ENCODE measurements at places on chromosomes 6 and 20. TPM values are rescaled to one million over a fixed set of nuclear protein-coding genes. Genes with fewer than 3 reads are reported as not detected.

SPAG4 gene
- 3.5 TPM for total RNA-seq

DNA sequence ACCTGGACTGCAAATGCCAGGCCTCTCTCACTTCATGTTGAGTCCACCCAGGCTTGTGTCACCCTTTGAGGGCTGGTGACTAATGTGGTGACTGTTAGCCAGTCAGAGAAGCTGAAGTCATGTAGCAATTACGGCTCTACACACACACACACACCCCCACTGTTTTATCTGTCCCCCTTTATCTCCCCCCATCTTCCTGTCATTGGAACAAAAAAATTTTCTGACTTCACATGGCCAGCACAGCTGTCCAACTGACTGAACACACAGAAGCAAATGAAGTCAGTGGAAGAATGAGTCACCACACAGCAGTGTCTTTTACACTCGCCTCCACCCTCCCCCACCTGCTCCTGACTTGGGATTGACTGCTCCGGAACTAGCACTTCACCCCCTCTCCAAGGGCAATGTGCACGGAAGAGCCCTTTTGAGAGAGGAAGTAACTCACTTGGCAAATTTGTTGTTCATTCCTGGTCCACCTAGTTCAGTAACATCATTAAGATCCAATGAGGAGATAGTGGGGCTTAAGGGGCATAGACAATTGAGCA lies 198.0 kb downstream of the RNF144B start:
- H3K4me1 ChIP-seq = no peaks in the 10 kb centered on the region
- no peak overlapping the region for H3K4me3 ChIP-seq
- DNase-seq = no peak
- H3K27me3 ChIP-seq = no peaks in the 10 kb centered on the region
- no peak overlapping the region for H3K27ac ChIP-seq
- no peaks in the 10 kb centered on the region for H3K36me3 ChIP-seq

DNA sequence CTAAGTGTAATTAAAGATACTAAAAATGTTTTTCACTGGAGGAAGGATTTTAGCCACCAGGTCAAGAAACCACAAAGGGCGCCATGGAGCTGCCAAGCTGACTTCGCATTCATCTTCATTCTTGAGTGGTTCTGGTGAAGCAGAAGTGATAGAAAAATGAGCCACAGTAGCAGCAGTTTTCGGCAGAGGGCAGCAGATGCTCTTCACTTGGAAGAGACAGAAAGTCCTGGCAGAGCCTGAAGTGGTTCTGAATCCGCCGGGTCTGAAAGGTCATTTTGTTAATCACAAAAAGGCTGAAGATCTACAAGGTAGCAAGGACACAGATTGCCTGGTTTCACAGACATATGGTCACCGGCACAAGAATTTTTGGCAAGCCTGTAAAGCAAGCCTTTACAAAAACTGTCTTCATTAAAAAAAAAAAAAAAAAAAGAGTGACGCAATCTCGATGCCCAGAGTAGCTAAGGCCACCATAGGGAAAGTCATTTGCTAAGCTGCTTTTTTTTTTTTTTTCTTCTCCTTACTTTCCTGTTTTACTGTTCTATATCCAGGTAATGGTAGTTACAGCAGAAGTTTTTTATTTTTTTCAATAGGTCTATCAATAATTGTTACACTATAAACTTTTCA lies 345.1 kb upstream of the AGPAT4 start:
- no peak overlapping the region for H3K27ac ChIP-seq
- no peaks in the 10 kb centered on the region for H3K27me3 ChIP-seq
- H3K4me3 ChIP-seq = no peak overlapping the region

GRCh38 chr20:10423735-10424134 lies 10.3 kb downstream of the MKKS start:
- H3K27me3 ChIP-seq = no peaks in the 10 kb centered on the region
- no peaks in the 10 kb centered on the region for H3K4me1 ChIP-seq
- no peak overlapping the region for H3K27ac ChIP-seq
- peaks cover 9% of the 10 kb centered on the region for H3K36me3 ChIP-seq

- H3K4me3 ChIP-seq = no peak overlapping the region
- no peak overlapping the region for H3K27ac ChIP-seq
- no peak for DNase-seq
- H3K36me3 ChIP-seq = no peaks in the 10 kb centered on the region
- H3K4me1 ChIP-seq = no peaks in the 10 kb centered on the region
- no peaks in the 10 kb centered on the region for H3K27me3 ChIP-seq
Observed at GRCh38 chr20:21812379-21812778, 106.9 kb downstream of the PAX1 start.

GRCh38 chr6:140175486-140175885 lies 801.0 kb upstream of the CITED2 start:
- no peaks in the 10 kb centered on the region for H3K36me3 ChIP-seq
- no peak for DNase-seq
- H3K4me3 ChIP-seq = no peak overlapping the region

DNA sequence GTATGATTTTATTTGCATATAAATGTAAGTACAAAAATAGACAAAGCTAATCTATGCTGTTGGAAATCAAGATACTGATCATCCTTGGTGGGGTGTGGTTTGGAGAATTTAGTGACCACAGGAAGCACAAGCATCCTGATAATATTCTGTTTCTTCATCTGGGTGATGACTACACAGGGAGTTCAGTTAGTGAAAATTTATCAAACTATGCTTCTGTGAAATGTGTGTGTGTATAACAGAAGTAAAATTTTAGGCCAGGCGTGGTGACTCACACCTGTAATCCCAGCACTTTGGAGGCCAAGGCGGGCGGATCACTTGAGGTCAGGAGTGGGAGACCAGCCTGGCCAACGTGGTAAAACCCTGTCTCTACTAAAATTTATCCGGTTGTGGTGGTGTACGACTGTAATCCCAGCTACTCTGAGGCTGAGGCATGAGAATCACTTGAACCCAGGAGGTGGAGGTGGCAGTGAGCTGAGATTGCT lies 20.6 kb downstream of the ENPP3 start:
- H3K36me3 ChIP-seq = no peaks in the 10 kb centered on the region
- H3K27me3 ChIP-seq = no peaks in the 10 kb centered on the region
- no peaks in the 10 kb centered on the region for H3K4me1 ChIP-seq
- no peak for DNase-seq

- H3K4me3 ChIP-seq = no peak overlapping the region
- peaks cover 72% of the 10 kb centered on the region for H3K27me3 ChIP-seq
- DNase-seq = peak; percentile 93
- no peak overlapping the region for H3K27ac ChIP-seq
- no peaks in the 10 kb centered on the region for H3K4me1 ChIP-seq
- H3K36me3 ChIP-seq = no peaks in the 10 kb centered on the region
Observed at GRCh38 chr6:37650071-37650481, 47.6 kb downstream of the MDGA1 start.

DNA sequence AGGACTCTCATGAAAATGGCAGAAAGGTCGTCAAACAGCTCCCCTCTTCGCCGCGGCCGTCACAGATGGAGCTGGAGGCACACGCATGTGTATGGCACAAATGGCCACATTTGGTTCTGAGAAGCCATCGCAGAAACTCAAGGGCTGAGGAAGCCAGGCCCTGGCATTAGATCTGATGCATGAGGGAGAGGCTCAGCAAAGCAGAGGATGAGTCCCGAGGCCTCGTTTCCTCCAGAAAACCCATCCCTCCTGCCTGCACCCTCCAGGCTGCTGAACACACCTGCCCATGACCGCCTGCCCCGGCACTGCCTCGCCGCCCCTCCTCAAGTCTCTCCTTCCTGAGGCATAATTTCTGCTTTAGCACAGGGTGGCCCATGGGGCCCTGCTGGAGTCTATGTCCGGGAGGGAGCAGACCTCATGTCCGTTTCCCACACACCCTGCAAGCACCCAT lies 240.3 kb downstream of the DLL1 start:
- DNase-seq = no peak
- H3K4me3 ChIP-seq = no peak overlapping the region
- H3K36me3 ChIP-seq = no peaks in the 10 kb centered on the region
- no peaks in the 10 kb centered on the region for H3K27me3 ChIP-seq

DNA sequence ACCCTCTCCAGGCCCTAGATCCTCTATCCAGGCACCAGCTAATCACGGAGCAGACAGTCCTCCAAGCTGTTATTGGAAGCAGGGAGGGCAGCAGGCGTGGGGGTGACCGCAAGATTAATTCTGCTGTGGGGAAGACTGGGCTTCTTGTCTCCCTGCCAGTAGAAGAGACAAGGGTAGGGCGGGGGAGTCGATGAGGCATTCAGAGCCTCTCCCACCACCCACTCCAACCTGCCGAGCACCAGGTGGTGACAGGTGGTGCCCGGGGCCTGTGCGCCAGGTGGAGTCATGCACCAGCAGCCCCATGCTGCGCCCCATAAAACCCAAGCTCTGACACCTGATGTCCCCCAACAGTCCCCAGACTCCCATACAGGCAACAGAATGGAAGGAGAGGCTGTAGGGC lies 89.6 kb downstream of the CDH22 start:
- no peak overlapping the region for H3K4me3 ChIP-seq
- peaks cover 8% of the 10 kb centered on the region for H3K4me1 ChIP-seq
- H3K27me3 ChIP-seq = no peaks in the 10 kb centered on the region
